ENCODE measurements at places on chromosomes 6 and 20.

DNA sequence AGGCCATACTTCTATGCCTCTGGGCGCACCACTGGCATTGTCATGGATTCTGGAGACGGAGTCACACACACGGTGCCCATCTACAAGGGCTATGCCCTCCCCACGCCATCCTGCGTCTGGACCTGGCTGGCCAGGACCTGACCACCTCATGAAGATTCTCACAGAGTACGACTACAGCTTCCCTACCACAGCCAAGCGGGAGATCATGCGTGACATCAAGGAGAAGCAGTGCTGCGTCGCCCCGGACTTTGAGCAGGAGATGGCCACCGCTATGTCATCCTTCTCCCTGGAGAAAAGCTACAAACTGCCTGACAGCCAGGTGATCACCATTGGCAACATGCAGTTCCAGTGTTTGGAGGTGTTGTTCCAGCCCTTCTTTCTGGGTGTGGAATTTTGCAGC is 23.8 kb downstream of the TMEM74B start:
- H3K27me3 ChIP-seq, result no peaks in the 10 kb centered on the region
- peaks cover 40% of the 10 kb centered on the region for H3K36me3 ChIP-seq
- DNase-seq, result no peak

GRCh38 chr6:14671261-14671681 is 553.7 kb downstream of the CD83 start:
- H3K27ac ChIP-seq, result no peak overlapping the region
- no peaks in the 10 kb centered on the region for H3K4me1 ChIP-seq
- no peak overlapping the region for H3K4me3 ChIP-seq
- peak; percentile 66 for DNase-seq
- no peaks in the 10 kb centered on the region for H3K27me3 ChIP-seq

GRCh38 chr6:148578489-148578814 is 168.4 kb upstream of the UST start:
- DNase-seq, result no peak
- H3K27ac ChIP-seq, result no peak overlapping the region
- H3K27me3 ChIP-seq, result no peaks in the 10 kb centered on the region
- H3K4me1 ChIP-seq, result no peaks in the 10 kb centered on the region
- no peaks in the 10 kb centered on the region for H3K36me3 ChIP-seq
- no peak overlapping the region for H3K4me3 ChIP-seq

GRCh38 chr20:2805689-2806350 is 5.4 kb upstream of the CPXM1 start:
- no peaks in the 10 kb centered on the region for H3K36me3 ChIP-seq
- H3K4me1 ChIP-seq, result no peaks in the 10 kb centered on the region
- peaks cover 5% of the 10 kb centered on the region for H3K27me3 ChIP-seq
- peak; percentile 83 for DNase-seq
- no peak overlapping the region for H3K4me3 ChIP-seq
- H3K27ac ChIP-seq, result no peak overlapping the region

DNA sequence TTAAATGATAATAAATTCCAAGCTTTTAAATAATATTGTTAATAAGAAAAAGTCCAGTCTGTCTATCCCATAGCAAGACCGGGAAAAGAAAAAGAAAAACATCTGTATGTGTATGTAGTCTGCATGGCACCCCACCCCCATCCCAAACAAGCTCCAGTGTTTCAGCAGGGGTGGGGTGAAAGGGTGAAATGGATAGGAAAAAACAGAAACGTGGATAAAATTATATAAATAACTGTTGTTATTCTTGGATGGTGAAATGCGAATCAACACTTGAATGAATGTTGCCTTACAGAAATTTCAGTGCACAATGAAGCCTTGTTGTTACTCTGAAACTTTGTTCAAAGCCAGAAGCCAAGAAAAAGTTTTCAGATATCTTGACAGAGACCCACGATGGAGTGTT is 31.4 kb downstream of the HAO1 start:
- no peak for DNase-seq
- H3K4me3 ChIP-seq, result no peak overlapping the region
- H3K36me3 ChIP-seq, result no peaks in the 10 kb centered on the region
- H3K27ac ChIP-seq, result no peak overlapping the region

- H3K27me3 ChIP-seq, result no peaks in the 10 kb centered on the region
- DNase-seq, result no peak
- H3K4me1 ChIP-seq, result no peaks in the 10 kb centered on the region
- H3K36me3 ChIP-seq, result no peaks in the 10 kb centered on the region
- H3K27ac ChIP-seq, result no peak overlapping the region
These were observed 294.5 kb downstream of the CD83 start for GRCh38 chr6:14412026-14412425.

Measured in kidney (tissue), 22 donors.